CD8-positive, alpha-beta memory T cell (primary cell): ENCODE measurements at places on chromosomes 4 and X. TPM values are rescaled to one million over a fixed set of nuclear protein-coding genes. Genes with fewer than 3 reads are reported as not detected.

The BGN gene
- not detected for total RNA-seq

GRCh38 chr4:183909801-183910200, 4.7 kb downstream of the STOX2 start:
- no peak for DNase-seq

- no peak for DNase-seq
Measured at GRCh38 chr4:87502580-87503238, 26.5 kb downstream of the SPARCL1 start.

GRCh38 chrX:126481916-126482315, 70.7 kb downstream of the DCAF12L1 start:
- DNase-seq = no peak

DNA sequence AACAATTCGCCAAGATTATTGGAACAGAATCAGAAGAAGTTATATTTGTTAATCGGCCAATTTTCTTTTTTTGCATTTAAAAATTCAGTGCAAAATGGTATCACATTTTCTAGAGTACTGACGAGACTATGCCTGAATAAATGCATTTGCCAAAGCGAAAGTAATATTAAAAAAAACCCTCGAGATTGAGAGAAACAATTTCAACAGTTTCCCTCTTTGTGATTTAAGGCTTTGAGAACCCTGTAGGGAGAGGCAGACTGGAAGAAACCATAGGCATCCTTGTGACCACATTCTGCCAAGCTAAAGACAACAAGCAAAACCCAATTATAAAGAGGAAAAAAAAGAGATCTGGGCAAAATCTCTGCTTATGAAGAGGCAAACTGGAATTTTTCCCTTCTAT, 218.1 kb upstream of the GK2 start:
- no peak for DNase-seq

GRCh38 chrX:78573630-78574029, 85.5 kb downstream of the RTL3 start:
- DNase-seq = no peak

DNA sequence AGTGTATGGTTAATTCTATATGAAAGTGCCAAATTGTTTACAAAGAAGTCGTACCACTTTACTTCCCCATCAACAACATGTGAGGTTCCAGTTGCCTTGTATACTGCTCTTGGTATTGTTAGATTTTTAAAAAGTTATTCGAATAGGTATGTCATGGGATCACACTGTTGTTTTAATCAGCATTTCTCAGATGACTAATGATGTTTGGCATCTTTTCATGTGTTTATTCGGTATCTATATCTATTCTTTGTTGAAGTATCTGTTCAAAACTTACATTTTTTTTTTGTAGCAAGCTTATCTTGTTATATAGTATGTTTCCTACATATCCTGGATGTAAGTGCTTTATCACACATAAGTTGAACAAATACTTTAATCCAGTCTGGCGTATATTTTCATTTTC, 99.4 kb upstream of the MAB21L2 start:
- no peak for DNase-seq

DNA sequence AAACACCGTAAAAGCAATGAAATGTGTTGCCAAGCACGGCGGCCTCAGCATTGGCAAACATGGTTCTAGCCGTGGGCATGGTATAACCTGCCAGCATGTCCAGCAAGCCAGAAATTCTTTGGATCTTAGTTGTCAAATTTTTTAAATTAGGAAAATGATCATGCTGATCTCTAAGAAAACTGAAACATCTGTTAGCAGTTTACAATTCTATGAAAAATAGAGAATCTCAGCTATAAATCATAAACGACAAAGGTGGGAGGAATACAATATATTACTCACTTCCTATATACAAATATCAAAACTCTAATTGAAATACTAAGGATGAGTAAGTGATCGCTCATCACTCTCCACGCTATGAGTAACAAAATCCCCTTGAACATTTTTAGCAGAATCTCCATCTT, 130.3 kb downstream of the ADGRA3 start:
- DNase-seq = no peak

GRCh38 chr4:104795264-104795939, 300.7 kb upstream of the CXXC4 start:
- no peak for DNase-seq

- no peak for DNase-seq
Measured at GRCh38 chr4:11228530-11228929, 200.2 kb downstream of the HS3ST1 start.

DNA sequence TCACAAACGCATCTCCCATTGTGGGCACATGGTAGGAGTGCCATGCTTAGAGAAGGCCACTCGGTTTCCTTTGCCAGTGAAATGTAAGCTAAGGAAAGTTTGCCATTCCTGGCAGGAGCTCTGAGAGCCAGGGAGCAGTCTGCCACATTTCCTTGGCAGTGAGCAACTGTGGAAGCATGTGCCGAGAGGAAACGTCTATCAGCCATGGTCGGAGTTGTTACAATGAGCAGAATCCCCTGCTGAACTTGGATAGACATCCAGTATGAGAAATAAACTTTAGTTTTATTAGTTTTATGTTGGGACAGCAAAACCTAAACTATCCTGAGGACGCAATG, 51.1 kb downstream of the ENOPH1 start:
- no peak for DNase-seq

DNA sequence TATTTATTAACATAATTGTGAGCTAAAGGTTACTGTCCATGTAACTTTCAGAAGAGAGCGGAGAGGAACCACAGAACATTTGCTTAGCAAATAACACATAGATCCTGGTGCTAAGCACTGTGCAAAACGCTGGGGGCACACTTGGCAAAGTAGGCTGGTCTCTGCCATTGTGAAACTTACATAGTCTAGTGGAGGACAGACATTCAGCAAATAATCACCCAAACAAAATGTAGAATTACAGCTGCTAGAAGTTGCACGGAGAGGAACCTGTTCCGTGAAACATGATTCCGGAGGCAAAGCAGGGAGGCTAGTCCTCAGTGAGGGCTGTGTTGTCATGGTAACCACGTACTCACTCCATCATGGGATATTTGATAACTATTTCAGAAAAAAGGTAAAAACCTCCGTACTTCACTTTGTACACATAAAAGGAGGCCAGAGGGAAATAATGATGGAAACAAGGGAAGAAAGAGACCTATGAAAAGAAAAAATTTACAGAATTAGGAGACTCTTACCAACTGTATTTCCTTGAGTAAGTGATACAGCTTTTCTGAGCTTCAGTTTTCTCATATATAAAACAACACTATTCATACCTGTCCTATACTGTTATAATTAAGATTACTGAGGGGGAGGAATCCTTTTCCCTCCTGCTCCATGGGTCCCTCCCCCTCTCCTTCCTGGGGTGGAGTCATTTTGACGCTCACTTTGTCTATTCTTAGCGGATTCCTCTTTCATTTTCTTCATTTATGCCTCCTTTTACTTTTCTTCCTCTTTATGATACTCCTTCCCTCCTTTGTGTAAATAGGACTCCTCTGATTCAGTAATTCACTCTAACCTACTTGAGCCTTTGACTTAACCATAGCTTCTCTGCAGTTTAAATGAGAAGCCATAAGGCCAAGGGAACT, 825 bp upstream of the RASGEF1B start:
- DNase-seq = peak; percentile 78
